HEK293T (cell line): ENCODE measurements at places on chromosomes 12 and 14.

DNA sequence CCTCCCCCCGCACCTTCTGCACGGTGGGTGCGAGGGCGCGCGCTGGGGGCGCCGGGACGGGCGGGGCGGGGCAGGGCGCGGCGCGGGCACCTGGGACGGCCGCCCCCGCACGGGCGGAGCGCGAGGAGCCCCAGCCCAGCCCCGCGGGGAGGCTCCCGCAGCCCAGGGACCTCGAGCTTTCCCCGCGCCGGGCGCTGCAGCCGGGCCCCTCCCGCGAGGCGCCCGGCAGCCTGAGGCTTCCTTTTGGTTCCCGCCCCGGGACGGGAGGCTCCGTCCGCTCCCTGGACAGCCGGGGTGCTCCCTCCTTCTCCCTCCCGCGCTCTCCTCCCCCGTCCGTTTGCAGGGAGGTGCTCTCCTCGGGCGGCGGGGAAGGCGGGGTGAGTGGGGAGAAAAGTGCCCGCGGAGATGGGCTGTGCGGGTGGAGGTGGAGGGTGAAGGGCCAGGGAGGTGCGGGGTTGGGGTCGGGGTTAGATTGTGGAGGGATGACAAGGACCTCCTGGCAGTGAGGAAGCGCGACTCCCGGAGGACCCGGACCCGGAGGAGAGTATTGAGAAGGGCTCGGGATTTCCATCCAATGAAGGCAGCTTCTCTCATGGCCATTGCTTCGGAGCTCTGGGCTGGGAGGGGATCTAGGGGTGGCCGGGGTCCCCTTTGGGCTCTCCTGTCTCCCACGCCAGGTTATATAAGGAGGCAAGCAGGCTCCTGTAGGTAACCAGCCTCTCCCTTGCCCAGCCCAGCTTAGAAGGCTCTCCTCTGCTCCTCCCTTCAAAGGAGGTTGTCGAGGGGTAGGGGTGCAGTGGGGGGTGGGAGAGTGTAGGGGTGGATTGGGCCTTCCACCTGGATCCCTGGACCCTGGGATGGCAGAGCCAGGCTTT, 645 bp downstream of the JDP2 start:
- DNase-seq = peak; percentile 28

GRCh38 chr14:101176535-101177205, 273.1 kb upstream of the RTL1 start:
- DNase-seq = no peak

DNA sequence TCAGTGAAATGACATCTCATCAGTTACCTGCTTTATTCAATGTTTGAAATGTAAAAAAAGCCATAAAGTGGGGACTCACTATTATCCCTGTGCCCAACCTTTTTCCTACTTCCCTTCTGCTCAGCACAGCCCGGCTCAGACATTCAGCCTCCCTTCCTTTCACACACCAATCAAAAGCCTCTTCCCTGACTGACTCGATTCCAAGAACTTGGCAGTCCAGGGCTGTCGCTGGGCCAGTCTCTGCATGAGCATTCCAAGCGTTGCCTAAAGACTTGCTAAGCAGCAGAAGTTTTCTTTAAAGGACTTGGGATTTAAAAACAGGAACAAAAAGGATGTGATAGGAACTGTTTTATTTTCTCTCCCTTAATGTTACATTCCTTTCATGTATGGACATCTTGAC, 22.7 kb downstream of the ITPR2 start:
- no peak for DNase-seq

DNA sequence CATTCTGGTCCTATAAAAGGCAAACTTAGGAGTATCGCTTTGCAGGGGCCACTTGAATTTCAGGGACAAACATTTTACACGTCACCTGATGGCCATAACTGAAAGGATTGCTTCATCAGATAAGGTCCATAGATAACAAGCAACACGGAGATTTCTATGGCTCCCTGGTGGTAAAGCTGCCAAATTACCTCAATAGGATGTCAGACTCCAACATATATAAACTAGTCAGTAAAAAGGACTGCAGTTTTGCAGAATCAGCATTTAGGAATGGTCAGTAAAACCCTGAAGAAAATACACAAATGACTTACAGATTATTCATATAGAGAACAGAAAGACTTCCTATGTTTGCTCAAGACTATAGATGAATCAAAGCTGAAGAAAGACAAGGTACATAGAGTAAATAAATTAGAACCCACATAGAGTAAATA, 66.1 kb upstream of the GRIP1 start:
- peak; percentile 39 for DNase-seq

DNA sequence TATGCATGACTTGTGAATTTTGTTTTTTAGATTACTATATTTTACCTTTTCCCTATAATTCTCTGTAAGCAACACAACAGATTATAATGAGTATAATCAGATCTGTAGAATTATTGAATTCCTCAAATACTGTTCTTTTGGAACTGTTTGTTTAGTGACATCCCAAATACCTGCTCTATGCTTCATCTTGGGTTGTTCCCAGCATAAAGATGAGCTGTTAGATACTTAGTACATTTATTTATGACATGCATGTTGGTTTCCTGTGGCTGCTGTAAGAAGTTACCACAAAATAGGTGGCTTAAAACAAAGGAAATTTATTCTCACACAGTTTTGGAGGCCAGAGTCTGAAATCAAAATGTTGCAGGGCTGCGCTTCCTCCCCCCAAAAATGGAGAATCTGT, 78.4 kb downstream of the PTPRR start:
- DNase-seq = no peak

DNA sequence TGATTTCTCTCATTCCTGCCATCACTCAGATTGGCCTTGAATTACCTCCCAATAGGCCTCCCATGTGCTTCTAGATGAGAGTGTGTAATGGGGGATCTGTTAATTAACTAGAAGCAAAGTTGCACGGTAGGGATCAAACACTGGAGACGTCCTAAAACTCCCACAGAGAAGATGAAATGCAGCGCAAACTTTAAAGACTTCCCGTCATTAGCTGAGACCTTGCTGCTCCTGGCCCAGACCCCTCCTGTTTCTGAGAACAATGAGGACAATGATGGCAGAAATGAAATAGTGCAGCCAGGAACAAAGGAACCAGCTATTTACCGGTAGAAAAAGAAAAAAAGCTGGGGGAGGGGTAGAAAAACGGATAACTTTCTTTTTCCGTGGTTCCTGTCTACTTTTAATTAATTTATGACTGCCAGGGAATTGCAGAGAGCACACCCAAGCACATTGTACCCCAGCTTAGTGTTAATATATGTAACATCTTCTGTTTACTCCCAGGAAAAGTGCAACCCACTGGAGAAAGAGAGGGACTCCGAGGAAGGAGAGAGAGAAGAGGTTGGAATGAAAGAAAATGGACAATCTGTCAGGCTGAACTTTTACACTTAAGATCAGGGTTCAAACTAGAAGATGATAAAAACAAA, 280.7 kb upstream of the SOX5 start:
- no peak for DNase-seq

DNA sequence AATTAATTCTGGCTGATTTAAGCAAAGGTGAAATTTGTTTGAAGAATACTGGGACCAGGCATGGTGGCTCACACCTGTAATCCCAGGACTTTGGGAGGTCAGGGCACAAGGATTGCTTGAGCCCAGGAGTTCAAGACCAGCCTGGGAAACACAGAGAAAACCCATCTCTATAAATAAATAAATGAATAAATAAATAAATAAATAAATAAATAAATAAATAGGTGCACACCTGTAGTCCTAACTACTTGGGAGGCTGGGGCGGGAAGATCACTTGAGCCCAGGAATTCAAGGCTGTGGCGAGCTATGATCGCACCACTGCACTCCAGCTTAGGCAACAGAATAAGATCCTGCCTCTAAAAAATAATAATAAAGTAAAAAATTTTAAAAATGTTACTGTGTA, 4.4 kb upstream of the C14orf39 start:
- no peak for DNase-seq

GRCh38 chr12:132507656-132508490, 17.9 kb downstream of the FBRSL1 start:
- no peak for DNase-seq

GRCh38 chr12:122394626-122395194, 27.8 kb downstream of the CLIP1 start:
- DNase-seq = no peak

DNA sequence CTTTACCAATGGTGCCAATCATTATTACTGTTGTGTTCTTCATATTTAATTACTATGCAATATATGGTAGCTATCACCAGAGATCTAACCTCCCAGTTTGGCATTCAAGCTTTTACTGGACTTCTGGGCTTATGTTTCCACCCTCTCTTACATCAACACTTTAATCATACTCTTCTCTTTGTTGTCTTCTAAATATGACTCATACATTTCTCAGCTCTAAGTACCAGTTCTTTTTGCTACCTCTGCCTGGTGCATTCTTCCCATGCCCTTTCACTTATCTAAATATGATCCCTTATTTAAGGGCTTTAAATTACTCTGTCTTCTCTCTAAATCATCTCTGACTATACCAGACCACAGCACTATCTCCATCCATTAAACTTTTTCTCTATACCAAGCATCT, 246.1 kb upstream of the CCDC196 start:
- no peak for DNase-seq

GRCh38 chr14:69087061-69087461, 65.9 kb downstream of the DCAF5 start:
- no peak for DNase-seq

DNA sequence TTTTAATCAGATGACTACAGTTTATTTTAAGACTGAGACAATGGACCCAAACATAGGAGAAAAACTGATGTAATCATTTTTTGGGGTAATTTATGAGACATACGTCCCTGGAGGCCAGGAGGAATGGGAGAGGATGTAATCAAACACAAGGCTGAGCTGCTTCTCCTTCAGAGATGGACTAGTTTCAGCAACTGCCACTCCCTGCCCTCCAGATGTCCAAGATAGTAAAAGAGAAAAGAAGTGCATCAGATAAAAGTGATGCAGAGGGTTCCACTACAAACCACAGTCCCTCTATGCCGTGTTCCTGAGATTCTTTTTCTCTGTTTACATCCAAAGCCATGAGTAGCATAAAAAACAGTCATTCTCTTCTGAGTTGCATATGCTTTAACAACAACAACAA, 101.1 kb downstream of the DACT1 start:
- DNase-seq = no peak

DNA sequence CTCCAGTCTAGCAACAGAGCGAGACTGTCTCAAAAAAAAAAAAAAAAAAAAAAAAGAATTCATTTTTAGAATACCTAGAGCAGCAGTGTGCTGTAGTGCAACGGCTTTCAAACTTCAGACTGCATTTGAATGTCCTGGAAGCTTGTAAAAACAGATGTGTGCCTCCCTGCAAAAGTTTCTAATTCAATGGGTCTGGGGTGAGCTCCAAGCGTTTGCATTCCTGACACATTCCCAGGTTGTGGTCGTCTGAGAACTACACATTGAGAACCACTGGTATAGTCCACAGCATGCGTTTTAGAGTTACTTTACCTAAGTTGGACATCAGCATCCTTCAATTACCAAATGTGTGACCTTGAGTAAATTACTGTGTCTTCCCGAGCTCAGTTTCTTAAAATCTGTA, 816.8 kb downstream of the NRXN3 start:
- no peak for DNase-seq
